ENCODE measurements at places on chromosomes 12 and 14.

- no peak for DNase-seq
These were observed 50.1 kb downstream of the UNC79 start for GRCh38 chr14:93480867-93481266.

- no peak for DNase-seq
These were observed 17.1 kb downstream of the IRAK3 start for GRCh38 chr12:66206141-66206540.

- DNase-seq: no peak
These were observed 44.2 kb upstream of the DCD start for GRCh38 chr12:54692353-54692752.

- DNase-seq: no peak
These were observed 39.5 kb downstream of the C14orf132 start for GRCh38 chr14:96078625-96079016.

DNA sequence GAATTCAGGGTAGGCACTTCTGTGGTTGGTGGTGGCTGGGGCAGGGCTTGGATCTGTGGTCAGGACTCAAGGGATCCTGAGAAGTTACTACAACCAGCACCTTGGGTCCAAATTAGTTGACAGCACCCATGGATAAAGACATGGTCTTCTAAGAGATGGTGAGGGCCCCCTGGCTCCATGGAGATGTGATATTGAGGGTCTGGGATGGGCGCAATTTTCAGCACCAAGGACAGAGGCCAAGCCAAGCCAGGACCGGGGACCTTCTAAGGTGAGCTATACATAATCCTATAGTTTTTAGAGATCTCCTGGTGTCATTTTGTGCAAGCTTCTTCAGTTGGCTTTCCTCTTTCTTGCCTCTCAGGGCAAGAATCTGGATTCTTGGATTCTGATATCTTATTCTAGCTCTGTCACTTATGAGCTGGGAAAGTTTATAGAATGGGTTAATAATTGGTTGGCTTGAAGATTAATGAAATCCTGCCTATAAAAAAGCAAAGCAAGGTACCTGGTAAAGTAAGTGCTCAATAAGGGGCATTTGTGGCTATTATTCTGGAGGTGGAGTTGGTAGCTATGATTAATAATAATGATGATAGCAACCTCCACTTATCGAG is 130.1 kb upstream of the LHX5 start:
- no peak for DNase-seq

DNA sequence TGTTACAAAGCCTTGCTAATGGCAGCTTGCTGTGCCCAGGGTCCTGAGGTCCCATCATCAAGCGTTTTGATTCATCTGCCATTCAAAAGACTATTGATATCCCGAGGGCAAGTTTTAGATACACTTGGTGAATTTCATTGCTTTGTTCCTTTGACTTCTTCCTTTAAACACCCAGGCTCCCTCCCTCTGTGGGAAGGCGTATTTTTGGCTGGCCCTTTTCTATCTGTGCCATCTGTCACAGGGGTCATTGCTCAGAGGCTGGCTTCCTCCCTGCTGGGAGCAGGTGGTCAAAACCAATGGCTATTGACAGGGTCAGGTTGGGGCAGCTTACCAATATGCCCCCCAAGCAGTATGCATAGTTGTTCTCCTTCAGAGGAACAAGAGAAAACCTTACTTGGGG is 40.0 kb downstream of the SCN8A start:
- DNase-seq: no peak

GRCh38 chr12:77751939-77752338 is 78.8 kb upstream of the NAV3 start:
- DNase-seq: no peak

DNA sequence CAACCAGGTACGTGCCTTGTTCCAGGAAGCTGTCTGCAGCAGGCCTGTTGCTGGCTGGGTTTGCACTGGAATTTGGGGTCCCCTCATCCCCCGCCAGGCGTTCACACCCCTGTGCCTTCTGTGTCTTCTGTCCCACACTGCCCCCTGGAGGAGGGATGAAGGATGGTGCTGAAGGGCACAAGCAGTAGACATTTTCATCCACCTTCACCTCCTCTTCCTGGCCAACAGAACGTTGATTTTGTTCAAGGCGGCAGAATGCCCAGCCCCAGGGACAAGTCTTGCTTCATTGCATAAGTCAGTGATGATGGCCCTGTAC is 122.1 kb downstream of the CALM1 start:
- DNase-seq: peak; percentile 11

- DNase-seq: no peak
These were observed 11.6 kb upstream of the CHFR start for GRCh38 chr12:132899033-132899432.

- peak; percentile 55 for DNase-seq
These were observed 10.4 kb downstream of the OTUB2 start for GRCh38 chr14:94036313-94037167.

DNA sequence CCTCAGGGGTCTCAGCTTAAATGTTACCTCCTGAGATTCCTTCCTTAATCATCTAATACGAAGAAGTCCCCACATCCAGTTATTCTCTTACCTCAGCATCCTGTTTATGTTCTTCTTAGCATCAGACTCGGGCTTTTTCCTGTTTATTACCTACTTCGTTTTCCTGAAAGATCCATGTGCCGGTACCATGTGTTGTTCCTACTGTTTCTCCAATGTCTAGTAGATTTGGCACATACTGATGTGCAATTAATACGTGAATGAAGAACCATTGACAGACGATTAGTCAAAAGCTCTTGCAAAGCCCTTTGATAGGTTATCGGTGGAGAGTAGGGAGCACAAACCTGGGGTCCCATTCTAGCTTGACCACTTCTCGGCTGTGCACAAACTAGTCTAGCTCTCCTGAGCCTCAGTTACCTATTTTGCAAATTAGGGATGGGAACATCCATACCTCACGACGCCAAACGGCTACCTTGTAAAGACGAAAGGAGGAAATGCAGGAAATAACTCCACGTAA is 735 bp upstream of the MAPKAPK5 start:
- no peak for DNase-seq

DNA sequence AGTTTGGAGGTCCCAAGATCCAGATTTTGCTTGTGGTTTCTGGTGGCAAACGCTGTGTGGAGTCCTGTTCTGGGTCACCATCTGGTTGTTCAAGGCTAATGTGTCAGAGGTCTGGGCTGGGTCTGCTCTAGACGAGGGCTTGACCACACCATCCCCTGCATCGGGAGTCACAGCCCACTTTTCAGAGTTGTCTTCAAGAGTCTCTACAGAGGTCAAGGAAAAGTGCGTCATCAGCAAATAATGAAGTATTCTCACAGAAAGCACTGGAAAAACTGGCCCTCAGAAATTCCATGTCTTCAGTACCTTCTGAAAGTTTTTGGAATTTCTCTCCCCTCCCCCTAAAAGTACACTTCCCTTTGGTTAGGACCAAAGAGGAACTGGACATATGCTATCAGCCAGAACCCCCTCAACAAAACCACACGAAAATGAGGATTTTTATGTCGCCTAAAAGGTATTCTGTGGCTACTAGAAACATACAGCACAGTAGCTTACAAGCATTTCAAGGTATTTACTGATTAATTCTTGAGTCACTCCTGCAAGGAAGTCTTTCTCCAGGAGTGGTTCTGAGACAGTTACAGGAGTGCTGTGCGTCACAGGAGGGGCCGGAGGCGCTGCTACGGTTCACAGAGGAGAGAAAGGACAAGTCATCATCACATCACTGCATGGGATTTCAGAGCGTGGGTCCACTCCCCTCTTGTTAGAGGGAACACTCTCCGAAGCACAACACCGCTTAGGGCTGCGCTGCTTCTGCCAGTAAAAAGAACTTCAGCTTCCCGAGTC is 35.4 kb downstream of the RAD52 start:
- DNase-seq: no peak

- no peak for DNase-seq
These were observed 22.3 kb upstream of the PLXNC1 start for GRCh38 chr12:94126067-94126466.

- DNase-seq: no peak
These were observed 3.5 kb upstream of the CD63 start for GRCh38 chr12:55732288-55732687.

DNA sequence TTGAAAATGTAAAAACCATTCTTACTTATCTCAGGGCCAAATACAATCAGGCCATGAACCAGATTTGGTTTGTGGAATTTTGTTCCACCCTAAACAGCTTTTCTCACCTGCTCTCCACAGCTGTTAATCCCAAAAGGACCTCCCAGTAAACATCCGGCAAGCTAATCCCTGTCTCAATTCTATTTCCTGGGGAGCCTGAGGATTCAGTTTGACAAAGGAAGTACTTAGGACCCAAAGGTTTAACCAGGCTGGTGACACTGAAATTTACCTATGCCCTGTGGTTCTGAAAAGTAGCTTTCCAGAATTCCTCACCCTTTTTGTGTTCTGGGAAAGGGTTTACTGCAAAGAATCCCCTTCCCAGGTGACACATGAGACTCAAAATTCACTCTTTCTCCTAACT is 15.0 kb downstream of the CAPZA3 start:
- DNase-seq: no peak

DNA sequence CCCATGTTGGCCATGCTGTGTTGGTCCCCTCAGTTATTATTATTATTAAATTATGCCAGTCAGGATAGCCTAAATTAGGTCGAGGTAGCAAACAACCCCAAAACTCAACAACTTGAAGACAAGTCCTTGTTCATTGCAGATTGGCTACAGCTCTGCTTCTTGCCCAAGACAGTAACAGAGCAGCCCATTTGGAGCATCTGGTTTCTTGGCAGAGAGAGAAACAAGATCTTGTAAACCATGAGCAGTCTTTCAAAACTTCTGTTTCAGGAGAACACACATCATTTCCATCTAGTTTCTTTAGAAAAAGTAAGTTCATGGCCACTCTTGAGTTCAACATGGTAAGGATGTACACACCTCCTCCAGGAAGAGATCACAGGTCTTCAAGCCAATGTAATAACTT is 52.3 kb downstream of the E2F7 start:
- DNase-seq: no peak

GRCh38 chr14:43755707-43756106 is 751.4 kb downstream of the FSCB start:
- DNase-seq: no peak

- DNase-seq: no peak
These were observed 76.6 kb downstream of the SINHCAF start for GRCh38 chr12:31249356-31249755.

GRCh38 chr12:131583090-131583712 is 127.7 kb upstream of the SFSWAP start:
- no peak for DNase-seq

DNA sequence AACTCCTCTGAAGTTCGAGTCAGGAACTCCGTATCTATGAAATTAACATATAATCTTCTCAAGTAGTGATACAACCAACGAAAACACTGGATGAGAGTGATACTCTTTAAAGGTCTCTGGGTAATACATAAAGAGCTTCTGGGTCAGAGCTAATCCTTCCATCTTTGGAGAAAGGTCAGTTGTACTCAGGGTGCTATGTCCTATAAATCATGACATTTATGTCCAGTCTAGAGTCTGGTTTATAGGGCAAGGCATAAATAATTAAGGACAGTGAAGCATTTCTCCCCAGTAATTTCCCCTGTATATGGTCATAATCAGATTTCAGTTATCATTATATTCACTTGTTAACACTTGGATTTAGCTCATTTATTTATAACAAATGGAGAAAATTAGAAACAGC is 90.6 kb downstream of the ACSS3 start:
- DNase-seq: no peak

- DNase-seq: no peak
These were observed 36.6 kb downstream of the PARP11 start for GRCh38 chr12:3836641-3837040.

DNA sequence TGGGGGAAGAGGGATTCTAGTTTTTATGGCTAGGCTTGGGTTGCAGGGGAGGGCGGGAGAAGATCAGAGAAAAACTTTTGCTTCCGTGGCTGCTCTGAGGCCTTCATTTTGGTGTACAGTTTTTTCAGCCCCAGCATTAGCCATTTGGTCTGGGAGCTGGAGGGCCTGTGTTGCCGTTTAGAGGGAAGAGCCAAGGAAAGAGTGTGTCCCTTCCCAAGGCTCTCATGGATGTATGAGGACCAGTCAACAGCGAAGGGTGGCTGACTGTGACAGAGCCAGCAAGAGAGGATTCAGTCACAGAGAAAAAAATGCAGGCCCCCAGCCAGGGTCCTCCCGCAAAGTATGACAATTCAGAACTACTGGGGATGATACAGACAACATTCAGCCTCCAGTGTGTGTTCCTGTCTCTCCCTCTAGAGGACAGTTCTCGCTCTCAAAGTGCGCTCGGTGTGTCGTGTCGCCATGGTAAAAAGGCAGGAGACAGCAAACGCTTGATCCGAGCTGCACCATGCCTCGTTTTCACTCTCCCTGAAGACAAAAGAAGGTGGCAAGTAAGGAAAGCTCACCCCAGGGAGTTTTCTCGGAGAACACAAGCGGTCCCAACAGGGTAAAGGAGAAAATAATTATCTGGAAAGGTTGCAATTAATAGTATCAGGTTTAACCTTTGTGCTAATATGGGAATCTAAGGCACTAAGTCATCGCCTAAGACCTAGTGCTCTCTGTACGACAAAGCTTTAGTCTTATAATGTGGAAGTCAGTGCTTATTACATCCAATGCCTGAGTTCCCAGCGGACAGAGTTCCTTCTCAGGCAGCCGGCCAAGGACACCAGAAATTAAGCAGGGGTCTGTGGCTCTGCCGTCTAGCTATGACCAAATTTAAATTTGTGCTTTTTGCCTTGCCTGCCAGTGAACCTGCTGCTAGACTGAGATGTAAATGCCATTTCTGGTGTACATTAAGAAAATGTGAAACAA is 157.3 kb upstream of the PLXNC1 start:
- DNase-seq: no peak

DNA sequence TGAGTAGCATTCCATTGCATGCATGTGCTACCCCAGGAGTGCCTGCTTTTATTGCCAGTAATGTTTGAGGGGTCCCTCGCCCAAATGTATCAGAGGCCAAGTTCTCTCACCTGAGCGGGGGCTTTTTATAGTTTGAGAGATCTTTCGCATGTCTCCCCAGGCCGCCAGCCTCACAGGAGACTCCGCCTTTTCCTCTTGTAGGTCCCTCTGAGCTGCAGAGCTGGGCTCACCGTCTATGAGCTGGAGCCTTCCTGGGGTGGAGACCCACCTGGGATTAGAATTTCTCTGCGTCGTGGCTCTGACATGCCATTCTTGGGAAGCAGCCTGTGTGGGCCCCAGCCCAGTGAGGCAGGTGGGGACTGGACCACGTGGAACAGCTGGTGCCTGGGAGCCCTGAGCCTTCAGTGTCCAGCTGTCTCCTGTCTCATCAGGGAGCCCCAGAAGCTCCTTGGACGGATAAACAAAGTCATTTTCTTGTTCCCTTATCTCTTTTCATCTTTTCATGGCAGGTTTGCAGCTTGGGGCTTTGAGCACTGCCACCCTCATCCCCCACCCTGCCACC is 261.7 kb upstream of the CRY1 start:
- DNase-seq: no peak

DNA sequence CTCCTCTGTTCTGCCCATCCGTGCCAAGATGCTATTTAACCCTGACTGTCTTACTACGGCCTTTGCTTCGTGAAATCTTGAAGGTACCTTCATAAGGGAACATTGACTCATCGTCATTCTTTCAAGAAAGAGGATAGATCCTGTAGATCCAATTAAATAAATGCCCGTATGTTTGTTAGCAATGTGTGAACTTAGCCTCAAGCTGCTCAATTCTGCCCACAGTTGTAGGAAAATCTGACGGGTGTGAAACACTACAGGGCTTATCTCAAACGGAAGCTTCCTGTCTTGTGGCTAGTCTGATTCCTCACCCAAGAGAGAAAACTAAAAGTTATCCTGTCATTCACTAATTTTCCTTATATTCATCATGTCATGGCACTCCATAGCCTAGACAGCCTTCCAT is 168.0 kb upstream of the TBX3 start:
- no peak for DNase-seq

- no peak for DNase-seq
These were observed 1.2 kb downstream of the MLF2 start for GRCh38 chr12:6751767-6752166.

All from activated T-helper 1 cell treated with anti-CD3 and anti-CD28 coated beads, Interleukin-2, amount 50 U/mL, for 16 hours (primary cell).